Glutamatergic neuron (in vitro differentiated cells): ENCODE measurements at places on chromosomes 7 and 10. TPM values are rescaled to one million over a fixed set of nuclear protein-coding genes. Genes with fewer than 3 reads are reported as not detected.

GNAT3 gene
- total RNA-seq, result 2.0 TPM

MAGI2 gene
- total RNA-seq, result 64.2 TPM

GSTK1 gene
- total RNA-seq, result 48.6 TPM

TUBB8 gene
- total RNA-seq, result 1.1 TPM

CYP2E1 gene
- total RNA-seq, result 7.1 TPM

SEMA3E gene
- 0.96 TPM for total RNA-seq

CYP3A5 gene
- not detected for total RNA-seq

SFTPA1 gene
- not detected for total RNA-seq
